ENCODE measurements at places on chromosomes 5 and 9.

- DNase-seq: no peak
Observed at GRCh38 chr5:170745481-170746071, 37.9 kb upstream of the GABRP start.

DNA sequence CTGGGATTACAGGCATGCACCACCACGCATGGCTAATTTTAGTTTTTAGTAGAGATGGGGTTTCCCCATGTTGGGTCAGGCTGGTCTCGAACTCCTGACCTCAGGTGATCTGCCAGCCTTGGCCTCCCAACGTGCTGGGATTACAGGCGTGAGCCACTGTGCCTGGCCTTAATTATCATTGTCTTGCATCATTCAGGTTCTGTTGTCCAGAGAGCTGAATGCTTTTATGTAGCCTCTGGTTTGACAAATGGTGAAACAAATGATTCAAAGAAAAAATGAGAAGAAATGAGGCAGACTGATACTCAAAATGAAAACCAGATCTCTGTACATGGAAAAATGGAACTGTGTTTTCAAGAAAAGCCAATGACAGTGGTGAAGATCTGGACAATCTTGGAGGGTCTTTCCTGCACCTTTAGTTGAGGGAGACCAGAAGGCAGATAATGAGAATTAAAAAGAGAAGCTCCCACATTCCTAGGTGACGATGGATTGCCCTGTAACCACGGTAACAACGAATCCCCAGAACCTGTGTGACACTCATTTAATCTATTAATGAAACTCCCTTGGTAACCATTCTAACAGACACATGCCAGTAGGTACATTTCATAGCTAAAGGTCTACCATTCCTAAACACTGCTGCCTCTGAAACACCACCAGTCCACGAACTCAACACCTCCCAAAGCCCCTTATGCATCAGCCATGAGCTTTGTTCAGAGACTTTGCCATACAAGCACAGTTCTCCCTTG lies 1.6 kb downstream of the TEX48 start:
- DNase-seq: no peak

GRCh38 chr5:27021471-27021870 lies 16.9 kb downstream of the CDH9 start:
- DNase-seq: no peak

DNA sequence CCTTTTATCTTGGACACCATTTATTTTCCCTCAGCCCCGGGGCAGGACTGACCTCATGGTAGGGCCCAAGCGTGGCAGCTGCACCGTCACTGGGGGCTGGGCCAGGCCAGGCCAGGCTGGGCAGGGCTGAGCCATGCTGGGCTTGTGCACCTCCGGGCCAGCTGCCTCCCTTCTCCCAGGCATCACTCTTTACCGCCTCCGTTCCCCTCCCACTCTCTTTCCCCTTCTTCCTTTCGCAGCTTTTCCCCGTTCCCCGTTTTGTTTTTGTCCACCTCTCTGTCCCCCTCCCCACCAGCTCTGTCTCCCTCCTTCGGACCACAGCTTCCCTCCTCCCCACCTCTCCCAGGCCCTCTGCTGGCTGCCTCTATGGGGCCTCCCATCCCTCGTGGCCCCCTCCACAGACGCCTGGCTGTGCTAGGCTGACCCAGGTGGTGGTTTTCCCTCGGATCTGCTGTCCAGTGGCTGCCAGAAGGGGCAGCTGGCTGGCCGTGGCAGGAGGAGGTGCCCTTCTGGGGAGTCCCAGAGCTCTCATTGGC lies 17.9 kb downstream of the FGF18 start:
- no peak for DNase-seq

DNA sequence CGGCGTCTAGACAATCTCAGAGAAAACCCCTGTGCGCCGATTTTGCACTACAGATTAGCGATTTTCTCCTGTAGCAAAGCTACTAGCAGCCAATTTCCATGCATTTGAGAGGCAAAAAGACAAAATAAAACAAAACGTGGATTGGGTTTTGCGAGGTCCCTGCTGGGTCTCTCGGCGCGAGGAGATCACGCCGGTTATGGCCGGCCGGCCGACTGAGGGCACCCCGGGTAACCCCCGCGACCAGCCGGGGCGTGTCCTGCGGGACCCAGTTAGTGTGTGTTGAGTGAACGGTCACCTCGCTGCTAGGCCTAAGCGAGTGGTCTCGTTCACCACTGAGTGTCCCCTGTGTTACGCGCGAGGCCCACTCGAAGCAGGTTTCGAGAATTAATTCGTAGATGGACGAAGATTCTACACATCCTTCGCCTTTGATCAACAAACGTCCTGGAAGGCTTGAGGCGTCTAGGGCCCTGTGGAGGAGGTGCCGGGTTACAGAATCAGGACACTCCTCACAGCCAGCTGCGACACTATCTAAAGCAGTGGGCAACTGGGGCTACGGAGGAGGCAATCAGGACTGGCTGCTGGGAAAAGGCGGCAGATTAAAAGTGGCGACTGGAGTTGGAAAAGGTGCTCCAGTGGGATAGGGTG lies 764 bp upstream of the VDAC1 start:
- no peak for DNase-seq

DNA sequence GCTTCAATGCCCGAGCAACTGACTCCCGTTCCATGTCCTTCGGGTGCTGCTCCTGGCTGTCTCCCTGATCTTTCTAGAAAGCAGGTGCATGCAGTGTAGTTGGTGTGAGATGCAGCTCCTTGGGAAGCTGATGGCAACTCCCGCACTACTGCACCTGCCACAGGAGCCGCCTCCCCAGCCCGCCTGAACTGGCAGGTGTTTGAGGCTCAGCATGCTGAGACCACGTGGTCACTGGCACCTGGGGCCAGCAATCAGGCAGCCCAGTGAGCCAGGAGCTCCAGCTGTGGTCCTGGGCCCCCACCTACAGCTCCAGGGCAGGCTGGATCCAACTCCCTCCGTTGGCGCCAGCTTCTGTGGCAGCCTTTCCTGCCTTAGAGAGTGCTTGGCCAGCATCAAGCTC lies 111.5 kb downstream of the ICE1 start:
- DNase-seq: no peak

DNA sequence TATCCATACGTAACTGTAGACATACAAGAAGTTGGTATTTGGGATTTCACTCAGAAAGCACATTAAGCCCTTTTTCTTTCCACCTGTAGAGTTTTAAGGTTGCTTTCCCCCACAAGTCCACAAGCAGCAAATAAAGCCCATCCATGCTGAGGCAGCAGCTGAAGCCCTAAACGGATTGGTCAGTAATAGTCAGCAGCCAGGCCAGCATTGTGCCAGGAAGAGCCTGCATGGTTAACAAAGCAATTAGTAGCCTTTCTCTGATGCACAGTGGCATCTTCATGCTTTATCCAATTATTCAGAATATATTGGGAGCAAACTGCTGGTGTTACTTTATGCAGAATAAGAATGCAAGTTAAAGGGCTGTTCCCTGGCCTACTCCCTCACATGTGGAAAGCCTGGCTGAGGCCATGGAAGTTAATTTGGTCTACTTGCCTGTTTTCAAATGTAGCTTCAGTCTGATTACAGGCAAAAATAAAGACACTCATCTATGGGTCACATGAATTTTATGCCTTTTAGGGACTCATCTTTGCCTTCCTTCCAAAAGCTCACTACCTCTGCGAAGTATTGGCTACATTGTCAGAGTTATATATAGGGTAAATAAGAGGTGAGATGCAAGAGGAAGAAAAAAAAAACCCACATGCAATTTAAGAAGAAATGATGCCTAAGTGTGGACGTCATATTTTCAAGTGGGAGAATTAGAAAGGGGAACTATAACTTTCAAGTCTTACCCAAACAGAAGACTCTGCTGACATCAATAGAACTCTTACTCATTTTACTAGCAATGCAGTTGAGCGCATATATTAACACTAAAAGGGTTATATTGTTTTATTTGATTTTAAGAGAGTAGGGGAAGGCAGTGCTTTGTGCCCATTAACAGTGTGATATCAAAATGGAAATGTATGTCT lies 15.9 kb downstream of the EBF1 start:
- no peak for DNase-seq

DNA sequence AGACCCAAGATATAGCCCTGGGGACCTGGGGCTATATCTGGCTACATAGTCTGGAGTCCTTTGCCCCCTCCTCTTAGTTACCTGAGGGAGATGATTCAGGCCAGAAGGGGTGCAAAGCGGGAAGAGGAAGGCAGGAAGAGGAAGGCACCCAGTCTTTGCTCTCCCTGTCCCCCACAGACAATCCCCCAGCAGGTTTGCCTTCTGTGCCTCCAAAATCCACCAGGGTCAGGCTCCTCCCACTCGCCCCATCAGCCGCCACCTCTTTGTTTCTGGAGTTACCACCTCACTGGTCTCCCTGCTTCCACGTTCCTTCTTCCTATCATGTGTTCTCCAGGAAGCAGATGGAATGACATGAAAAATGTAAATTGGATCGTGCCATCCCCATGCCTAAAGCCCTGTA lies 31.2 kb upstream of the FABP6 start:
- no peak for DNase-seq

DNA sequence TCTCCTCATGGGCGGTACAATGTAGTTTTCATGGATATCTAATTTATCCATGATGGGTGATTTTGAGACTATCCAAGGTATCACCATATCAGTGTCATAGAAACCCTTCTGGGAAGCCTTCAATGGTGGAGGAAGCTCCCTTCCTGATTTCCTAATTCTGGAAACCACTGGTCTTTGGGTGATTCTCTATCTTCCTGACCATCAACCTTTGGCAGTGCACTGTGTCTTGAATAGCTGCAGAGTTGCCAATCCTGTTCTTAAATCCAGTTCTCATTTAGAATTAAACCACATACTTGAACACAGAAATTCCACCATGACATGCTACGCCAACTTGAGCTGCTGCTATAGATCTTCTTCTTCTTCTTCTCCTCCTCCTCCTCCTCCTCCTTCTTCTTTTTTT lies 161.7 kb upstream of the KLF9 start:
- no peak for DNase-seq

DNA sequence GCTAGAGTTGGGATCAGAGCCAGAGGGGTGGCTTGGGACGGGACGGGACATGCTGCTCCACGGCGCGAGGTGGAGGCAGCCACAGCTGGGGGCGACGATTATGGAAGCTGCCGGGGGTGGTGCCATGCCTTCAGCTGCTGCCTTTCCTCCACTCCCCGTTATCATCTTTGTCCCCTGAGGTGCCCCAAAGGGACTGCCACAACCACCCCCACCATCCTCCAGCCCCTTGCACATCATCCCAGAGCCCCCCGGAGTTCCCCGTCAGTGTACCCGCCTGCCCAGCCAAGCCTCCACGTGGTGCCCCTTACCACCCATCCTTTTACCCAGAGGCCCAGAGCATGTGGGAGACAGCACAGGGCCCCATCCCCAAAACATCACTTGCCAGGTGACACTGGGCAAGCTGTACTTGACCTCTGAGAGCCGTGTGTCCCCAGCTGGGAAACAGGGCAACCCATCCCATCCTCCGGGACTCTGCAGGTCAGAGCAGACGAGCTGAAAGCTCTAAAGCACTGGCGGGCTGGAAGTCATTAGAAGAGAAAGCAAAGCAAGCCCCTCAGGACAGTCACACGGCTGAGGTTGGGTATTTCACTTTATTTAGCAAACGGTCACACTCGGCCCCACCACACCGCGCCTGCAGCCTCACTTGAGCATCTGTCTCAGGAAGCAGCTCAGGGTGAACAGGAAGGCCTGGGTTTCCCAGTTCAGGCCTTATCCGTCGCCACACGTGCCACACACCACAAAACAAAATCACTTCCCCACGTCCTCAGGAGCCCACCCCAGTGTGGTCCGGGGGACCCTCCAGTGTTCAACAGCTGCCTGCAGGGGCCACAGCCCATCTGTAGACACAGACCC lies 19.5 kb upstream of the MXD3 start:
- no peak for DNase-seq

- no peak for DNase-seq
Observed at GRCh38 chr5:142453932-142454331, 129.1 kb upstream of the SPRY4 start.

GRCh38 chr5:72951671-72952468 lies 4.0 kb upstream of the FCHO2 start:
- DNase-seq: no peak

- DNase-seq: no peak
Observed at GRCh38 chr5:142962174-142962533, 192.0 kb downstream of the ARHGAP26 start.

DNA sequence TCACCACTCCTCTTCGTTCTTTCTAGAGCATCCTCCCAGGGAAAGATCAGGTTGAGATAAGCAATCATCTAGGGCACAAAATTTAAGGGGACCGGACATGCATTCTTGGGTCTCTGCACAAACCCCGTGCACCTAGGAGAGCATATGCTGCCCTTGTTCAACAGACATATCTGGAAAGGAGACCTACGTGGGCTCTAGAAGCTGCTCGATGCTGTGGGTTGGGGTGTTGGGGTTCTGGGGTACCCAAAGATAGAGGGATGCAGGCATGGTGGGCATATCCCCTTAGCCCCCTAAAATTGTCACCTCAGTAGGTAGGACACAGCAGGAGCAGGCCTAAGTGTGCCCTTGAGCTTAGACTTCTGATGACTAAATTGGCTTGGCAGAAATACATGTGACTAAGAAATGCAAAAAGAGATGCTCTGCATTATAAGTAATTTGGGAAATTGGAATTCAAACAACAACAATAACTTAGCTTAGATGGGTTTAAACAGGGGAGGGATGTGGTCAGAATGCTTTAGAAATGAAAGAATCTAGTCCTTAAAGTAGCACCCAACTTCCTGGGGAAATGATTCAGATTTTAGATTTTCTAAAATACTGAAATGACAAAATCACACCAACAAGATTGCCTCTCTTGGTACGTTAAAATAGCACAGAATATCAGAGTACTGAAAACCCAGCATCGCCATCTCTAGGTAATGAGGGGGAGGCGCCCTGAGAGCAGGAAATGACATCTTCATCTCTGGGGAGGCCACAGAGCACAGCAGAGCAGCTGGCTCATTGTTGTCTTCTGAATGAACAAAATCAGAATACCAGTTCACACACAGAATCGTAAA lies 172.3 kb downstream of the GNA14 start:
- peak; percentile 48 for DNase-seq

DNA sequence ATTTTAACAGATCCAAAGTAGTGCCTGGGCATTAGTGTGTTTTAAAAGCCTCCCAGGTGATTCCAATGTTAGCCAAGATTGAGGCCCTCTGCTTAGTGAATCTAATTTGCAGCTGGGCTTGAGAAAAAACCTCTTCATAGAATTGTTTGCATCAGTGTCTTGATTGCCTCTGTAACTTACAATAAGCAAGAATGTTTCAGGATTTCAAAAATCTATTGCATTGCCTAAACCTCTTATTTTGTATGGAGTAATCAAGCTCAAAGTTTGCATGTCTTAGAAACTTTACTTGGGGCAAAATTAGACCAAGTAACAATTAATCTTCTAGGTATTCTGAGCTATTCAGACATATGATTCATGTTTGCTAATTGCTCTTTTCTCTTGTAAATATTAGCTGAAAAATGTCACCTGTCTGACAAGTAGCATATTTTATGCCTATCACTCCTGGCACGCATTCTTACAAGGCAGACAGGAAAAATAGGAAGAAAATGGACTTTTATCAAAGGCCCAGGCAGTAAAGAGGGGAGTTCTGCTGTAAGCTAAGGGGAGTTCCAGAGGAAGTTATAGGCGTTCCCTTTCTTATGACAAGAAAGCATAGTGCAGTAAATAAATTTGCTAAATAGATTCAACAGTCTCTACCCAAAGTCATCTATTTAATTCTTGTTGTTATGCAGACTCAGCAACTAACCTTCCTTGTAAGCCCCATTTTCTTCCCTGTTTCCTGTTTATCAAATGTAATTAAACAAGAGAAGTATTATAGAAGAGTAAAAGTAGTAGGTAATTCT lies 21.0 kb downstream of the PDCD1LG2 start:
- DNase-seq: no peak

All from stimulated activated CD4-positive, alpha-beta T cell treated with anti-CD3 and anti-CD28 coated beads, Interleukin-2, amount 100 ng/mL, for 24 hours (primary cell).